ENCODE measurements at places on chromosomes 7 and 10.

GRCh38 chr7:14765731-14766130 is 136.8 kb downstream of the DGKB start:
- DNase-seq, result no peak

DNA sequence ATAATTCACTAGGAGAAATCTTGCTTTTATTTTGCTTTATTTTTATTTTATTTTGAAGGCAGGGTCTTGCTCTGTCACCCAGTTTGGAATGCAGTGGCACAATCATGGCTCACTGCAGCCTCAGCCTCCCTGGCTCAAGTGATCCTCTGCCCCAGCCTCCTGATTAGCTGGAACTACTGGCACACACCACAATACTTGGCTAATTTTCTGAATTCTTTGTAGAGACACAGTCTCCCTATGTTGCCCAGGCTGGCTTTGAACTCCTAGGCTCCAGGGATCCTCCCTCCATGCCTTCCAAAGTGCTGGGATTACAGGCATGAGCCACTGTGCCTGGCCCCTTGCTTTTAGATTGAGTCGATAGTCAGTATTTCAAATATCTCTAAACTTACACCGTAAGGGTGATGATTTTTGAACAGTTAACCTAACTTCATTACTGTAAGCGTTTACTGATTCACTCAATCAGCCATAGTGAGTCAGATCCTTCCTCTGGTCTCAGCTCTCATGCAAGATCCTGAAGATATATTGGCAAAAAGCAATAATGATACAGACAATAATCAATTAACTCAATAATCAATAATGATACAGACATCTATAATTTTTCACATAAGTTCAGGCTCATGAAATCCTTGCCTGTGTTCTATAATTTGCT is 239.5 kb downstream of the KIAA1217 start:
- DNase-seq, result no peak

DNA sequence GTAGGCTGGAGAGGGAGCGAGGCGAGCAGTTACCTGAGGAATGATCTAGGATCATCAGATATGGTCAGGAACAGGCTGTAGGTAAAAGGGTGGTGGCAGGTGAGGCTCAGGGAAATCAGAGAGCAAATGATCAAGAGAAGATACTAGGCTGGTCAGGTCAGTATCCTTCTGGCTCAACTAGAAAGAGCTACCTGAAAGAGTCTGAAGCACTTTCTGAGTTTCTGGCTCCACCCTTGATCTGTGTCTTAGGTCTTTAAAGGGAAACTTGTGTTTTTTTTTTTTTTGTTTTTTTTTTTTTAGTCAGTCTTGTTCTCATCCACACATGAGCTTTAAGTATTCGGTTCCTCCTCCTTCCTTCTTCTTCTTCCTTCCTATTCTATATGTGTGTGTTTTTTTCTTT is 10.5 kb downstream of the ADAM22 start:
- DNase-seq, result no peak

GRCh38 chr10:69344591-69345252 is 66.4 kb downstream of the HK1 start:
- no peak for DNase-seq

GRCh38 chr10:90051474-90051873 is 350.1 kb downstream of the KIF20B start:
- DNase-seq, result no peak

DNA sequence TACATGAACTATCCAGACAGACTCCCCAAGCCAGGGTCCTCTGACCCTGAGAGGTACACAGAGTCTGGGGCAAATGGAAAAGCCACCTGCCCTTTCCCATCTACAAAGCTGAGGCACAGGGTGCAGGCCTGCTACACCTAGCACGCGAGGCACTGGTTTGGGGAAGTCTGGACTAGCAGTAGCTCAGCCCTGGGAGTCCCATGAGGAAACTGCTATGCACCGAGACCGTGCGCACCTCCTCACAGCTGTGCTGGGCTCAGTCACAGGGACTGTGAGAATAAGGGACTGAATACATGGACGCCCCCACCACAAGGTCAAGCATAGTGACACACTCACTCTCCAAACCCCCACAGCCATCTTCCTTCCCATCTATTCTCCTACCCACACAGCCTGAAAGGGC is 8.2 kb downstream of the MAT1A start:
- no peak for DNase-seq

DNA sequence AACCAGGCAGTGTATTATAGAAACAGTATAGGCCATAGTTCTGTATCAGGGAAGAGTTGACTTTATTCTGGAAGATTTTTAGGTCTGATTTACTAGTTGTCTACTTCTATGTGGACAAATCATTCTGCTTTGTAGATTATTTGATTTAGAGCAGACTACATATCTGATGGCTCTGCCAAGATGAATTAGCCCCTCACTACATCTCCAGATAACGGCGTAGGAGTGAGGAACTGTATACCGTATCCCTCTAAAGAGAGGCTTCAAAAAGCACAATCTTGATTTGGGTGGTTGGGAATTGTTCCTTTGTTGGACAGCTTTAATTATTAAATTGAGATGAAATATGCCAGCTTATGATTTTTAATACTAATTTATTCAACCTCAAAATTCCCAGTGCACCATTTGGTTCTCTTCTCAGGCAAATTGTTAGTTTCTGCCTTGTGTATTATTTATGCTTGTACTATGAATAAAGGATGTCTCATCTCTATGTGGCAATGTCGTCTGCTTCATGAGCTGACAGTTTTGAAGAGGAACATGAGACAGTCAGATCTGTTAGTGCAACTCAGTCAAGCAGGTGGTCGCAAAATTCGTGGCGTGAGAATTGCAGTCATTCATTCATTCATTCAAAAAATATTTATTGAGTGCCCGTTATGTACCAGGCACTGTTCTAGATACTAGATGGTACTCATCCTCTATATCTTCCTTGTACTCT is 422.8 kb downstream of the EXOC4 start:
- no peak for DNase-seq

GRCh38 chr7:48130658-48131108 is 40.6 kb upstream of the ABCA13 start:
- DNase-seq, result no peak

DNA sequence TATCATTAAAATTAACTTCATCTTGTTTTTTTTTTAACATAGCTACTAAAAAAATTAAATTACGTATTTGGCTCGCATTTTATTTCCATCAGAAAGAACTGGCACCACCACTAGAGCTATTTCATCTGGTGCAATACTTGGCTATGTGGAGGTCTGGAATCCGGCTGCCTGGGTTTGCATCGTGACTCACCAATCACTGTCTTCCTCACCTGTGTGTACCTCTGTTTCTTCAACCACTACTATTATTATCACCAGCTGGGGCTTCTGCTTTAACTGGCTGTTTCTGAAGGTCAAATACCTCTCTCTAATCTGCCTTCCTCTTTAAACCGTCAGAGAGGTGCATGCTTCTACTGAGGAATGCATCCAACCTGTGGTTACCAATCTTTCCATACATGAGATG is 6.5 kb downstream of the WDR91 start:
- no peak for DNase-seq

- peak; percentile 20 for DNase-seq
Observed at GRCh38 chr7:94436018-94436604, 41.4 kb downstream of the COL1A2 start.

- no peak for DNase-seq
Observed at GRCh38 chr7:121574109-121574508, 178.0 kb upstream of the FAM3C start.

DNA sequence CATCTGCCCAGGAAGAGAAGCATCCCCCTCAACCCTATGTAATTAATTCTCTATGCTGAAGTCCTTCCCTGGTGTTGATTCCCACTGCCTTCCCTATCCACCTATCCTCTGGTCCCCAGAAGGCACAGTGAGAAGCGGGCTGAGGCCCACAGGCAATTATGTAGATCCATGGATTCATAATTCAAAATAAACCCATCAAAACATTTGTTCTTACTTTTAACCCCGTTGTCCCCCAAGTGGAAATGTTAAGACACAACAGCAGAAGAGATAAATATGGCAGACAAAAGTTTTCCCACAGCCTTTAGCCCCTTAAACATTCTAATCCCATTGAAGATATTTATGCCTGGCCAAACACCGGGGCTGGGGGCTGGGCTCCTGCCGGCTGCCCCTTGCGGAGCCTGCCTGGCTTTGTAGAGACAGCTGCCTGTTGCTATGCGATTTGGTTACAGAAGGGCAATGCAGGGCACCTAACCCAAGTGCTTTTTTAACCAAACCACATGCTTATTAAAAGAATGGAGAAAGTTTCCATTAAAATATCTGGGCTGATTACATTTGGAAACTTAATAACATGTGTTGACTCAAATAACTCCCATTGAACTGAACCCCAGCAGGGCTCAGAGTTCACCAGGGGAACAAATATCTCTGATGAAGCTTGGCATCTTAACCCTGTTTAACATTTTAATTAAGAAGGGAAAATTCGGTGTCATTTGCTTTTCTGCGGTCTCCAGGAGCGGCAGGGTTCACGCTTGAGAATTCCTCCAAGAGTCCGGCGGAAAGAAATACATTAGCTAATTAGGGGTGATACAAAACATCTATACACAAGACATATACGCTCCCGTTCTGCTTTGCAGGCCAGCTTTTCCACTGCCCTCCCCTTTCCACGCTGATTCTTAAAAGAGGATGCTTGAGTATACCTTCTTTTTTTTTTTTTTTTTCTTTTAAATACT is 110.8 kb upstream of the FGFR2 start:
- DNase-seq, result no peak

DNA sequence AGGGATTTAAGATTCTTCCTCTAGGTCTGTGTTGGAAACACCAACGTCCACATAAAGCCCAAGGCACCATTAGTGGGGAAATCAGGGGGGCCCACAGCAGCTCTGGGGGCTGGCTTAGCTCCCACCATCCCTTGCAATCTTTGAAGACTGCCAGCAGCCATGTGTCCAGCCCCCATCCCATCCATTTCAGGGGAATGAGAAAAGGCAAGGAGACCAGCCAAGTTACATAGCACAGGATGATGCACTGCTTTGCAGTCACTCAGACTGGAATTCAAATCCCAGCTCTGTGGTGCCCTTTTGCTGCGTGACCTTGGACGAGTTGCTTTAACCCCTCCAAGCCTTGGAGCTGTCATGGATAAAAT is 108.9 kb upstream of the ZMIZ1 start:
- no peak for DNase-seq

GRCh38 chr10:129459762-129460539 is 7.1 kb upstream of the MGMT start:
- no peak for DNase-seq

DNA sequence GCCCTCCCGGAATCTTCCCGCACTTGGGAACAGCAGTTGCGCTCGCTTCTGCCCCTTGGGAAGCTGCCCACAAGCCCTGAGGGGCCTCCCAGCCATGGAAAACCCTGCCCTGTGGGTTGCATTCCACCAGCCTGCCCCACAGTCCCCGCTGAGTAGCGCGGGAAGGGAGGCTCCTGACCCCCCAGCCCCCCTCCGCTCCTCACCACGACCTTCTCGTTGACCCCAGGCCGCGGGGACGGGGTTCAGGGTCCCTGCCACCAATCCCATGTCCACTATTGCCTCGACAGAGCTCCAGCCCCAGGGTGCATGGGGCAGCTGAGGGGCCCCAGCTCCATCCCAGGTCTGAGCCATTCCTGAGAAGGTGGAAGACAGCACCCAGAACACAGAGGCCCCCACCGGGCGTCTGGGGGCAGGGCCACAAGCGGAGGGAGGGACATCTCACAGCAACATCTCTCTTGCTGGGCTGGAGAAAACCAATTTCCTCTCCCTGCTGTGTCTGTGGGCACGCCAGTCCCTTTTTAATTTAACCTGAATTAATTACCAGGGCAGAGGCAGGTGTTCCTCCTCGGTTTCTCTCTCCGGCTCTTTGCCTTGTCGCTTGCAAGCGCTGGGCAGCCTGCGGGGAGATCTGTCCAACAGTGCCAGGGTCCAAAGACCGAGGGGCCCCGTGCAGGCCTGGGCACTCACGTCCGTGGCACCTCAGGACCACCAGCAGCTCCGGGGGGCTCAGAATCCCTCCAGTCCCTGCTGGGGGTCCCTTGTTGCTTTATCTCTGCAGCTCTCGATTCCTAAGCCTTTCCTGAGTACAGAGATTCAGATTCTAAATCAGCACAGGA is 57.9 kb downstream of the FOXL3 start:
- no peak for DNase-seq

DNA sequence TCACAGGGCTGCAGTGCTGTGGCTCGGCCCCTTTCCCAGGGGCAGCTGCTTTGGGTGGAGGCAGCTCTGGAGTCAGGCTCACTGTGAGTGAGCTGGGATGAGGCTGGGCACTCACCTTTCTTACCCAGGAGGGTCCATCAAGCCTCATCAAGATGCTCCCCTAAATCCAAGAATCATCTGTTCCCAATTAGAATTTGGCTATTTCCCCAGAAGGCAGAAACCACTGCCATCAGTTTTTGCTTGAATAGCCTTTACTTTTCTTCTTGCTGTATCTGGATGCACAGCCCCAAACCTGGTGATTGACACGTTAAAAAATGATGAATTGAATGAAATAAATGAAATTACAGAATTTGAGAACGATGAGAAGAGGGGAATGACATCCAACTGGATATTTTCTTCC is 74.3 kb upstream of the LYZL1 start:
- no peak for DNase-seq

- no peak for DNase-seq
Observed at GRCh38 chr7:81499262-81500116, 270.4 kb downstream of the HGF start.

DNA sequence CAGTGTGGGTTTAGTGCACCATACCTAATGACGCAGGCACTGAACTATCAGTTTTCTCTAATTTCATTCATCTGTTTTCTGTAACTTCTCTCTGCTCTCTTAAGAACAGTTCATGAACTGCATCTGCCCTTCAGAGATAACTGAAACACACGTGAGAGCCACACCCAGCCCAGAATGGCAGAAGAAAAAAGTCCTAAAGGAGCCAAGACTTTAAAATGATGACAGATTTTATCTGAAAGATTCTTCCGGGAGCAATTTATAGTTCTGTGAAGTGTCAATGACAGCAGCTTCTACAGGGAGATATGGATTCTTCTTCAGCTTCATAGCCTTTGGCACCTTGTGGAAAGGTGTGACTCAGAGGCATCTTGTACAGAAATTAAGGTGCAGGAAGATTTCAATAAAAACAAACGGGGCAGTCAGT is 211.5 kb upstream of the SLC26A5 start:
- DNase-seq, result no peak

- DNase-seq, result no peak
Observed at GRCh38 chr7:151709141-151710038, 167.5 kb downstream of the PRKAG2 start.

- DNase-seq, result no peak
Observed at GRCh38 chr10:54478601-54479000, 322.4 kb downstream of the PCDH15 start.

DNA sequence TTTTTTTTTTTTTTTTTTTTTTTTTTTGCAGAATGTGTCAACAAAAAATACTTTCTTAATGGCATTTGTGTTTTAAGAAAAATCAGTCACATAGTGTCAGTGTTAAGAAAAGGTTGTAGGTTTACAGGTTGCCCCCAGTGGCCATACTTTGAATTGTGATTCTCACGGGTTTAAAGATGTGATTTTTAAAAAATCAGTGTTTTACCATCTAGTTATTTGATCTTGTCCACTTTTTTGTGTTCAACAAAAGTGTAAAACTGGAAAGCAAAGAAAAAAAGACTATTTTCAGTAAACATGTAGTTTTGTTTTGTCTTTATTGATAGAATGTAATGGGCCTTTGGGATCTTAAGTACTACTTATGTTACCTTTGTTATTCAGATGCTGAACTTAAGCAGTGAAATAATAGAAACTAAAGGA is 25.7 kb downstream of the SUV39H2 start:
- DNase-seq, result no peak

GRCh38 chr7:44050915-44051560 is 6.5 kb downstream of the DBNL start:
- no peak for DNase-seq

GRCh38 chr7:16636555-16637101 is 8.9 kb downstream of the ANKMY2 start:
- DNase-seq, result no peak

GRCh38 chr7:22109761-22110160 is 164.1 kb upstream of the CDCA7L start:
- DNase-seq, result no peak

Measured in stimulated activated CD4-positive, alpha-beta T cell treated with anti-CD3 and anti-CD28 coated beads, Interleukin-1b, Interleukin-23, amount 100 ng/mL, for 1 hour (primary cell).